ENCODE measurements at places on chromosomes 1 and 21.

- no peak for DNase-seq
Observed at GRCh38 chr1:33211972-33212371, 30.1 kb upstream of the TRIM62 start.

DNA sequence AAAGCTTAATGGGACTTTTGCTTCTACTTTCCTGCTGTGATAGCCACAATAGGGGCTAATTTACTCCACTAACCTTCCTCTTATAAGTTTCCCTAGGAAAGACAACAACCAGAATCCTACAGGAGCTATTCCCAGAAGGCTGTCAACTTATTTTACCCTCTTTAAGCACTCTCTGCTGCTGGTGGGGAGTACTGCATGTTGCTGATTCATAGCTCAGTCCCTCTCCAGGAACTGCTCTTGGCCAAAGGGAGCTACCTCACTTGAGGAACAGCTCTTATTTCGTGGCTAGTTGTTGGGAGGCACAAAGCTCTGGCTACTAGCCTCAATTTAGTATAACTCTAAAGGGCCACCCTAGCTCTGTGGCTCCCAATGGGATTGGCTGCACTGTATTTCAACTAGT lies 37.2 kb downstream of the ADSS2 start:
- peak; percentile 30 for DNase-seq

- no peak for DNase-seq
Observed at GRCh38 chr21:19120591-19120990, 717.0 kb upstream of the TMPRSS15 start.

DNA sequence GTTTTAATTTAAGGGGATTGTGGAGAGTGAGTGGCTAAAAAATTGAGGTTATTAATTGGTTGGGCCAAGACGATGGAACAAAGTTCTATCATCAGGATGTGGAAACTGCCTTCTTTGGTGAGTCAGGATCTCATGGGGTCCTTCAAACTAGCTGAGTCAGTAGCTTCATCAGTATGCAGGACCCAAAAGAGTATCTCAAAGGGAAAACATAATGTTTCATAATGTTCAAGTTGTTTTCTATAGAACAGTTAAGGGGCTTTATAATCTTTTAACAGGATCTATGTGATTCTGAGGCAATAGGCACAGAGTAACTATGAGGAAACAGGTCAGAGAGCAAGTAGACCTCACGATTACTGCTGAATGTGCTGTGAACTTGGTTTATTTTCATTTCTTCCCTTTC lies 3.2 kb upstream of the OLFML2B start:
- no peak for DNase-seq

- DNase-seq: peak; percentile 32
Observed at GRCh38 chr1:192147221-192147620, 11.0 kb upstream of the RGS18 start.

DNA sequence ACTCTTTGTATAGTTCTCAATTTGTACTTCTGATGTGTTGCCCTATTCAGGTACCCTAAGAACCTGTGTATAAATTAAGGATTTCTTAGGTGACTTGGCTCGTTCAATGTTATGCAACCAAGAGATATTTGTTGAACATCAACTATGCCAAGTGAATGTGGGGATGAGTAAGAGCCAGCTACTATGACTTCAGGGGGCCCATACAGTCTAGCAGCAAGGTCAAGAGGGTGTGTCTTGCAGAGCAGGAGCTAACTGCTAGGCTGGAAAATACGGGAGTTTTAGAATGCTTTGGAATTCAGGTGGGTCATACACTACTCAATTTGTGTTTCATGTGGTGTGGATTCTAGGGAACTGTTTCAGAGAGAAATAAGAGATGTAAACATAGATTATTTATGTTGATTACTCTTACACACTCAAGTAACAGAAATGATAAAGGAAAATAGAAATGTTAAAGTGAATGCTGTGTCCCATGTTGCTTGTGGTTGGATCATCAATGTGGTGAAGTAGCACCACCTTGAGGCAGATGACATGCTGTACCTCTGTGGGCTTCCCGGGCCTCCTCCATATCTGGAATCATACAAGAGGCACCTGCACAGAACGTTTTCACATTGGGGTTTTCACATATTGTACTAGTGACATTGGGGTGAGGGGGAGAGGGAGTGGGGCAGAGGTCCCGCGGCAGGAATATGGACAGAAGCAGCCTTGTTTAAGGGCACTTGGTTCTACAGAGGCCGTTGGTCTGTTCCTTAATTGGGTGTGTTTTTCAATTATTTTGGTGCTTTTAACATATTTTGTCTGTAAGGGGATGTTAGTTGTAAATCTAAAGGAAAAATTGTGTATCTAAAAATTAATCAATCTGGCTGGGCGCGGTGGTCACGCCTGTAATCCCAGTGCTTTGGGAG lies 12.4 kb downstream of the ARPC5 start:
- DNase-seq: peak; percentile 68

- no peak for DNase-seq
Observed at GRCh38 chr1:160739098-160739511, at the start of gene SLAMF7. Gene SLAMF7, plus strand, starts transcription at chr1:160739247. Its CDS starts 55 bp downstream, at chr1:160739302.

DNA sequence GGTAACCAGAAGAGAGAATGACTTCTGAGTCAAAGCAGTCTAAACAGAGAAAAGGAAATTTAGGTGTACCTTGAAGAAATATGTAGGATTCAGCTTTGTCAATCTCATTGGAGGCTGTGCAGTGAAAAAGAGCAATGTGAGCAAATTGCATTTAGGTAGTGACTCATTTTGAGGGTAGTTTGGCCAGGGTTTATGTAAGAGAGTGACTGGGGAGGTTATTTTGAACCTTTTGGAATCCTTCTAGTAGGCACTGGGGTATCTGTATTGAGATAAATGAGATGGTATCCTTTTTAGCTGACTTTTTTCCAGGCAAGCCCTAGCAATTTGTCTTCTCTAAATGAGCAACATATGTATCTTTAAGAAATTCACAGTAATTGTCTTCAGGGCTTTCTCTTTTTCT lies 95.9 kb downstream of the DISP1 start:
- DNase-seq: peak; percentile 36

DNA sequence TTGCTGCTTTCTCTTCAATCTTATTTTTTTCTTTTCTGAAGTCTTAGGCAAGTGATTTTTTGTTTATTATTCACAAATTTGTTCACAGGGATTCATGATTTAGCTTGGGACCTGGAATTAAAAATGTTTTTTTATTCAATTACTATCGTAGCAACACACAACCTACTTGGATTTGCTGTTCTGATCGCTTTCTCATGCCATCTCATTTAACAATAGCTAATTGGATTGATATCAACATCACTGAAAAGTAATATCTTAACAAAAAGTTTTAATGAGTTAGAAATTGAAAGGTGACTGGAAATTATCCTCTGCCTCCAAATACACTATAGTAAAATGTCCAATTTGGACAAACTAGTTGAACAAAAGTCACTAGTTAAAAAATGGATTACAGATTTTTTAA lies 32.4 kb downstream of the MAP3K21 start:
- no peak for DNase-seq

- DNase-seq: peak; percentile 6
Observed at GRCh38 chr1:28313702-28314546, 14.9 kb upstream of the MED18 start.

- DNase-seq: no peak
Observed at GRCh38 chr1:204289280-204289679, 70.4 kb downstream of the PLEKHA6 start.

DNA sequence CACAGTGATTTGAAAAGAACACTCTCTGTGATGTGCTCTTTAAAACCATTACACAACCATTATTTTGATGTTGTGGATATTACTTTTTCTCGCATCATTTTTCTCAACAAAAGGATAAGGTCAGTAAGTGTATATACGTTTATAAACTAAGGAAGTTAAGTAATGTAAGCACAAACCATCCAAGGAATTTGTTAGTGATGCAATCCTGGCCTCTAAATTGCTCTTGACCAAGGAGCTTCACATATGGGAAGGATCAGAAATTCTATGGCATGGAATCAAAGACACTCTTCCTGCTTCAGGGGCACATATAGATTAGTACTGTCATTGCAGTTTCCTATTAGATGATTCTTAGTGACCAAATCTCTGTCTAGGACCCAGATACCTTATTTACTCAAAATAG lies 3.6 kb upstream of the PPP2R5A start:
- peak; percentile 83 for DNase-seq

DNA sequence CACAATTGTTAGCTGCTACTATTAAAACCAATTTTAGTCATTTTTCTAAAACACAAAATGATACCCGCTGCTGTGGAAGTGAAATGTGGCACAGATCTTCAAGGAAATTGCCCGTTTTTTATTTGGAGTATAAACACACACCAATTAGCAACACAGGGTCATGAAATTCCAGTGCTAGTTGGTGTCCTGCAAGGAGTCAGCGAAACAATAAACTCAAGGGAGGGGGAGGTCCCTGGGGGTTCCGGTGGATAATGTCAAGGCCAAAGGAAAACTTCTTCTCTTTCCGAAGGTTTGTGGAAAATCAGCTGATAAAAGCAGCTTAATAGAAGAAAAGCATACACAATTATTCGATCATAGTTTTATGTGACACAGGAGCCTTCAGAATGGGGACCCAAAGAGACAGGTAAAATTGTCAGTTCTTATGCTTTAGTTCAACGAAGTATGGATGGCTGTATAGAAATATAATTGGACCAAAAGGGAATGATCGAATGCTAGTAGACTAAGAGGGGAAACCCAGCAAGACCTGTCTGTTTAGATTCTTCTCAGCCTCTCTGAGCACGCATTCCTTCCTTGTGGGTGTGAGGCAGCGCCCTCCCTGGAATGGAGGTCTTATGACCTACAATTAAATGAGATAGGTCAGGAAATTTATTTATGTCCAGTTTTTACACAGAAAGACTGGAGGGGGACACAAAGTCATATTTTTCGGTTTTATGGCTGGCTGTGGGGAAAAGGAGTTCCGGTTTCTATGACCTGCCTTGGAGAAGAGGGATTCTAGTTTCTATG lies 65.9 kb downstream of the KCNK1 start:
- no peak for DNase-seq

- DNase-seq: no peak
Observed at GRCh38 chr1:56311766-56312165, 267.6 kb downstream of the PLPP3 start.

- DNase-seq: no peak
Observed at GRCh38 chr1:44985747-44986359, 542 bp downstream of the EIF2B3 start.

DNA sequence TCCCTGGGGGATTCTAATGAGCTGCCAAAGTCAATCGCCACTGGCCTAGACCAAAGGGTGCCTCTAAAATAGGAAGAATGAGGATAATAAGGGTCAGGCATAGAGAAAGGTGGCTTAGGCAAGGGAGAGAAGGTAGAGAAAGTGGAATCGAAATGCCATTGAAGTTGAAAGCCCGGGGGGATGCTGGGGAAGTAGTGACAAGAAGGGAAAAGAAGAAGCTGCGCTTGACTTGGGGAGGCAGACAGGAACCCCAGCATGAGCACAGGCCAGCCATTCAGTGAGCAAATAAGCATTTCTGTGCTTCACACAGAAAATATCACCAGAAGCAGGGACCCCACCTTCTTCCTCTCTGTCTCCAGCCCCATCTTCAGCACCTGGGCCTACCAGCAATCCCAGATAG lies 1.5 kb downstream of the CD2 start:
- DNase-seq: no peak

- DNase-seq: no peak
Observed at GRCh38 chr1:247445526-247446356, 12.2 kb downstream of the OR2B11 start.

DNA sequence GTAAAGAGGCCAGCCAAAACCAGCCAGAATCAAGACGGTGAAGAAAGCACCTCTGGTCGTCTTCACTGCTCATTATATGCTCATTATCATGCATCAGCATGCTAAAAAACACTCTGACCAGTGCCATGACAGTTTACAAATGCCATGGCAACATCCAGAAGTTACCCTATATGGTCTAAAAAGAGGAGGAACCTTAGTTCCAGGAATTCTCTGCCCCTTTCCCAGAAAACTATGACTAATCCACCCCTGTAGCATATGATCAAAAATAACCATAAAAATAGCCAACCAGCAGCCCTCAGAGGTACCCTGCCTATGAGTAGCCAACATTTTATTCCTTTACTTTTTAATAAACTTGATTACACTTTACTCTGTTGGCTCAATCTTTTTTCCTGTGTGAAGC lies 34.2 kb upstream of the PBX1 start:
- peak; percentile 60 for DNase-seq

GRCh38 chr1:121519042-121519755 lies 334.4 kb downstream of the SRGAP2C start:
- DNase-seq: peak; percentile 16

DNA sequence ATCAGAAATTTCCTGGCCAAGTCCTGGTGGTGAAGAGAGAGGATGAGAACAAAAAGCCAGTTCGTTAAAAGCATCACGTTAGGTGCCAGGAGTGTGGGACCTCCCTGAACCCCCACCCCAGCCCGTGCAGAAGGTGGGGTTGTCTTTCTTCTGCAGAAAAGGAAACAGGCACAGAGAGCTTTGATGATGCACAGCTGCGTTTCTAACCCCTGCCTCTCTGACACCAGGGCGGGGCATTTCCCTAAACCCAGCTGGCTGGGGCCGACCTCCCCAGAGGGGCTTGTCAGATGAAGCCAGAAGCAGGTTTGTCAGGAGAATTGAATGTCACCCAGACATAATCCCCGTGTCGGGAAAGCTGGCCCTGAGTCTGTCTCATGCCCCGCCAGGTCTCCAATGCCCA lies 189.3 kb upstream of the EDN2 start:
- DNase-seq: no peak

GRCh38 chr21:33843216-33843615 lies 72.4 kb downstream of the ATP5PO start:
- no peak for DNase-seq

GRCh38 chr1:109111386-109112055 lies 2.4 kb upstream of the ELAPOR1 start:
- DNase-seq: no peak

- peak; percentile 49 for DNase-seq
Observed at GRCh38 chr1:111436726-111437125, 9.2 kb upstream of the OVGP1 start.

DNA sequence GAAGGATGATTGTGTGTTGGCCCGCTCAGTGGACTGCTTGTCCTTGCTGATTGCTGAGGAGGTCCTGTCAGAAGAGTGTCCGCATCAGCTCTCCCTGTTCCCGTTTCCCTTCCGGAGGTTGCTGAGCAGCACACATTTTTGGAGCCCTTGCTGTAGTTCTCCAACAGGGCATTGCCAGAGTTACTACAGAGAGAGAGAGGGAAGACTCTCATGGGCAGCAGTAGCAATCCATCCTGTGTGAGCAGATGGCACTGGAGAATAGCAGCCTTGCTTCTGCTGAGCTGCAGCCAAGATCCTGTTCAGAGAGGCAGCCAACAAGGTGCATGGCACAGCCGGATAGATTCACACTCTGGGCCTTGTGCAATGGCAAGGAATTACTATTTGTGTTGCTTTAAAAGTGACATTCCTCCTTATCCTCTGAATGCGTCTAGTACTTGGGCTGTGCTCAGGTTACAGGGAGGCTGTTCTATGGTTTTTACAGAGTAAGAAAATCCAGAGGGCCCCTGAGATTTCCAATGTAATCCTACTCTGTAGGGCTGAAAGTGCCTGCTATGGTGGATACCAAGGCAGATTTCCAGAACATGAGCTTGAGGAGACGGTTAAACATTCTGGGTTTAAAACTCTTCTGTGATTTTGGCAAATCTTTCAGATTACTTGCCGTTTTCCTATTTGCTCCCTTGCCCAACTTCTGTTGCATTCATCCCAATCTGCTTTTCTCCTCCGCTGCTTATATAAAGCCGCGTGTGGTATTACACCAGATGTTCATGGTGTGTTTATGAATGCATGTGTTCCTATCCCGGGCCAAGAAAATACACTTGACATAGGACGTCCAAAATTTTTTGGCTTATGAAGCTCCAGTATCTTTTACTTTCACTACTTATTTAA lies 27.4 kb downstream of the AK4 start:
- DNase-seq: peak; percentile 60
